ENCODE measurements at places on chromosomes 5 and 9.
A peak's percentile ranks its signal among the peaks of the same experiment; 100 is the strongest.

DNA sequence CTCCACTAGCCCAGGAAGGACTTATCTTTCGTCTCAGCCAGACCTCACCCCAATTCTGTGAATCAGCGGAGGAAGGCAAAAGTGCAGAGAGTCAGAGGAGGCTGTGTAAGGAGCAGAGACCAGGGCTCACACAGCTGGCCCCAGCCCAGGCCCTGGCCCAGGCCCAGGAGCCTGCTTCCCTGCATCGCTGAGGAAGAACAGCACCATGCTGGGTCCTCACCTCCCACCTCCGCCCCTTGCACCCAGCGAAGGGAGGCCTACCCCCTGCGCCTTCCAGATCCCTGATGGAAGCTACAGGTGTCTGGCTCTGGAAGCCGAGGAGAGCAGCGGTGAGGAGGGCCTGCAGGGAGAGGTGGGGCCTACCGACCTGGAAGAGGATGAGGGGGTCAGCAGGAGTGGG lies 22.3 kb upstream of the SYNPO start:
- H3K4me1 ChIP-seq: peaks cover 7% of the 10 kb centered on the region
- no peaks in the 10 kb centered on the region for H3K36me3 ChIP-seq
- peak; percentile 83 for DNase-seq
- no peak overlapping the region for H3K27ac ChIP-seq
- H3K4me3 ChIP-seq: no peak overlapping the region

DNA sequence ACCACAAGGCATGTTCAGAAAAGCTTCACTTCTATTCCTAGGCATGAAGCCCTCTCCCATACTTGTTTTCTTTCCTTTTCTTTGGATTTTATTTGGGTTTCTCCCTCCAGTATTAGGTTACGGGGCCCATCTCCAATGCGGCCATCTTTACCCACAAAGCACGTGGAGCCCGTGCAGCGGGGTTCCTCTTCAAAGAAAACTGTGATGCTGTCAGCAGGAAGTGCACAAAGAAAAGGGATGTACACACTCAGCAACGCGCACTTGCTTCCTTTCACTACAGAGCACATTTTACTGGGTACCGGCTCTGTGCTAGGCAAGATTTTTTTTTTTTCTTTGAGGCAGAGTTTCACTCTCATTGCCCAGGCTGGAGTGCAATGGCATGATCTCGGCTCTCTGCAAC lies 106.6 kb downstream of the COL23A1 start:
- H3K4me3 ChIP-seq: no peak overlapping the region
- no peaks in the 10 kb centered on the region for H3K36me3 ChIP-seq
- H3K4me1 ChIP-seq: no peaks in the 10 kb centered on the region
- no peaks in the 10 kb centered on the region for H3K27me3 ChIP-seq

GRCh38 chr9:116959809-116960208 lies 272.7 kb downstream of the TRIM32 start:
- no peaks in the 10 kb centered on the region for H3K27me3 ChIP-seq
- no peak overlapping the region for H3K27ac ChIP-seq
- H3K4me1 ChIP-seq: no peaks in the 10 kb centered on the region
- no peaks in the 10 kb centered on the region for H3K36me3 ChIP-seq
- no peak overlapping the region for H3K4me3 ChIP-seq

- H3K27me3 ChIP-seq: no peaks in the 10 kb centered on the region
- H3K36me3 ChIP-seq: no peaks in the 10 kb centered on the region
- H3K27ac ChIP-seq: no peak overlapping the region
- no peak for DNase-seq
Observed at GRCh38 chr5:43304525-43304924, 8.7 kb downstream of the HMGCS1 start.

DNA sequence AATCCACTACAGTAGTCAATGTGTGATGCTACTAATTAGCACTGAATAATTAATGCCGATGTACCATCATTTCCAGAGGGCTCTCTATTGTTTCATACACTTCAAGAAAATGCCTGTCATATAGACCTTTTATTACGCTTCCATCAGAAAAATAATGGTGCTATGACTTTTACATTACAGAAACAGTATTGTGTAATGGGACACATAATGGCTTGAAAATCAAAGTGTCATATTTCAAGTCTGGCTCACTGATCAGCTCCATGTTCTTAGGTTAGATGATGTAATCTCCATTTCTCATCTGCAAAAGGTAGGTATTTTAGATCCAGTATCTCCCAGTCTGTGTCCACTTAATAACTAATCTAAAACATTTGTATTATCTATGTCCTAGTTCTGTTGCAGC lies 990.6 kb upstream of the TYRP1 start:
- DNase-seq: no peak
- H3K4me3 ChIP-seq: no peak overlapping the region
- no peaks in the 10 kb centered on the region for H3K27me3 ChIP-seq
- H3K4me1 ChIP-seq: no peaks in the 10 kb centered on the region
- H3K36me3 ChIP-seq: no peaks in the 10 kb centered on the region

DNA sequence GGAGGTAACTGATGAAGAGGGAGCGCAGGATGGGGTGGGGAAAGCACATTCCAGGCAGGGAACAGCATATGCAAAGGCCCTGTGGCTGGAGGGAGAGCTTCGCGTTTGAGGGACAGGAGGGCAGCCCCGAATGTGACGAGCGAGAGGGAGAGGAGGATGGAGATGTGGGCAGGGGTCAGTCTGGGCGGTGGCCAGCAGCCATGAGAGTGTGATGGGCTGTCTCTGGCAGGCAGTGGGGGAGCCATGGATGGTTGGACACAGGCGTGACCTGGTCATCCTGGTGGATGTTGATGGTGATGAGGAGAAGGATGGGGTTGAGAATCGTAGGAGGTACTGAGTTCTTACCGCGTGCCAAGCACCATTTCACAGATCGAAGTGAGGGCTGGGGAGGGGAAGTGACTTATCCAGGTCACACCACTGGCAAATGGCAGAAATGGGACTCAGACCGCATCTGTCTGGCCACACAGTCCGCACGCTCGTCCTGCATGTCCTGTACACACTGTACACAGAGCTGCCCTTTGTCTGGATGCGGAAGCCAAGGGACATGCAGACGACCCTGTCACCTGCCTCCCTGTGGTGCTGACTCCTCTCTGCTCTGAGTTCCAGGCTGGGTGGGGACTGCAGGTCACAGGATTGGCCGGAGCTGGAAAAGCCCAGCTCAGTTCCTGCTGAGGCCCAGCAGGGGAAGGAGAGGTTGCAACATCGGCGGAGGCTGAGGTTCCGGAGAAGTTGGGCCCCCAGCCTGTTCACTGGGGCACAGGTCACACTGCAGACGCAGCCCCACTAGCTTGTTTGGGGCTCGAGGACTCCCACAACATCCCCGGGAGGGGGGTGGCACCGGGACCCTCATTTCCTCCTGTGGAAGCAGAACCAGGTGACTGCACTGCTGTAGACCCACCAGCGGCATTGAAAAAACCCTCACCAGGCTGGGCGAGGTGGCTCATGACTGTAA lies 165.6 kb upstream of the IER5L start:
- no peak overlapping the region for H3K4me3 ChIP-seq
- DNase-seq: no peak
- no peaks in the 10 kb centered on the region for H3K36me3 ChIP-seq
- peaks cover 5% of the 10 kb centered on the region for H3K4me1 ChIP-seq
